ENCODE measurements at places on chromosomes 7 and 10.

GRCh38 chr10:110860576-110861241, 11.0 kb upstream of the PDCD4 start:
- DNase-seq = peak; percentile 62

DNA sequence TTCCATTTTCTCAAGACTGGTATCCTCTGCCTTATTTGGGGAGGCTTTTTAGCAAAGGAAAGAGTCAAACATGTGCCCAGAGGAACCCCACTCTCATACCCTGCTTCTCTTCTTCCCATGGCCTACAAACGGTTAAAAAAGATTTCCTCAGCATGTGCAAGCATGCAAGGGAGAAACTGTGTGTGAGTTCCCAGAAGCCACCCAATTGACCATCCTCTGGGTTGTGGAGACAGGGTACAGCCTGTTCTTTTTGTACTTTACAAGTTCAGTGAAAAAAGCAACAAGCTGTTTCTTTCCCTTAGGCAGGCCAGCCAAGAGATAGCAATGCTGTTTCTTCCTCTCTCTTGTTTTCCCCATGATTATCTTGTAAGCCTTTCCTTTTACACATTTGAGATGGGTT, 68.8 kb upstream of the MTPN start:
- DNase-seq = no peak

- DNase-seq = no peak
These were observed 369.4 kb upstream of the IGFBP3 start for GRCh38 chr7:46290374-46291049.

- no peak for DNase-seq
These were observed 70.4 kb upstream of the NFE2L3 start for GRCh38 chr7:26081638-26082037.

DNA sequence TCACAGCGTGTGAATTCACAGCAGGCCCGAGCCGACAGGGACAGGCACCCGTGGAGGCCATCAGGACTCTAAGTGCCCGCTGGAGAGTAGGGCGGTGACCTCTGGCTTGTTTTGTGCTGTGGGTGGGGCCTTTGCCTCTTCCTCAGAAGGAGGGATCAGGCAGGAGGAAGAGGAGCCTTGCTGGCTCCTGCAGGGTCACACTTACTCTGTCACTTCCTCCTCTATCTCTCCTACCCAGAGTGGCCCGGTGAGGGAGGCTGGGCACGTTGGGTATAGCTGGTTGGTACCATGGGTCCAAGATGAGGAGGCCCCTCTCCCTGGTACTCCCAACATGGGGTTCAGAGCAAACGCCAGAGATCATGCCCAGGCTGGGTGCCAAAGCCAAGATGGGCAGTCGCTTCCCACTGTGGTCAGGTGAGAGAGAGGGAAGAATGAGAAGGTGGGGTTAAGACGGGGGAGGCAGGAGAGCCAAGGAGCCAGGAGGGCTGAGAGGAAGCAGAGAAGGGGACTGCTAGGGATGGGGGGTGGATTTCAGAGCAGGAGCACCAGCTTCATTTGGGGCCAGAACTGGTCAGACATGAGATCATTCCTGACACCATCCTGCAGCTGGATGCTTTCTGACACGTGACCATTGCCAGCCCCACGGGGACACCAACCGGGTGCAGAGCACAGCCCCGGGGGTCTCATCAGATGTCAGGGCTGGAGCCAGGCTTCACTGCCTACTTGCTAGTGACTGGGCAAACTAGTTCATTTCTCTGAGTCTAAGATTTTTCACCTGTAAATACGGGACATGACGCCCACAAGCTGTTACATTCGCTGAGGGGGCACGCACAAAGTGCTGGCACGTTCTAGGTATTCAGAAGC, 54.8 kb upstream of the CACUL1 start:
- no peak for DNase-seq

DNA sequence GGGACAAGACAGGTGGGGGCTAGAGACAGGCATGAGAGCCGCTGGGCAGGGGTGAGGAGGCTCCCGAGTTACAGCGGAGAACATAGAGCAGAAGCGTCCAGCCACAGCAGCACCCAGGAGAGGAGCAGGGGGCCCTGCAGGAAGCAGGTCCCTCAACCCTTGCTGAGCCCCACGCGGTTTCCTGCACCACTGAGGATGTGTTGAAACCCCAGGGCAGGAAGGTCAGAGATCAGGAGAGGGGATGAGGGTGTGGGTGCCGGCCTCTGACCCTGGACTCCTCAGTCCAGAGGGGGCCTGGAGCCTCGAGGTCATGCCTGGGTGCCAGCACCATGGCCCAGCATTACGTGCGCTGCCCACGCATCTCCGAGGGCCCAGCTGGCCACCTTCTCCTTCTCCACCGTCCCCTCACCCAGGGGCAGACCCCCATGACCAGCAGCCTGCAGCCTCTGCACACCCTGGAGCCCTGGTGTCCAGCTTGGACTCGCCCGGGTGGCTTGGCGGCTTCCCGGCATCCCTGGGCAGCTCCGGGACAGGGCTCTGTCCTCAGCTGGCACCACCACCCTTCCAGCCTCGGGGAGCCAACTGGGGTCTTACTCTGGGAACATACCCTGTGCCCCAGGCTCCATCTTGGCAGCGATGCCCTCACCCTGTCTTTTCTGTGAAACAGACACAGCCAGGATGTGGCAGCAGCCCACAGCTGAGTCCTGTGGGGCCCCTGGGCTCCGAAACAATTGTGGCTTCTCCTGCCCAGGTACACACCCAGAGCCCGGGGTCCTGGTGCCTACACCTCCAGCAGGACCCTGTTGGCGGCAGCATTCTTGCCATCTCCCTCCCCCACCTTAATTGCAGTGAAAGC, 52.0 kb downstream of the STK32C start:
- peak; percentile 31 for DNase-seq

DNA sequence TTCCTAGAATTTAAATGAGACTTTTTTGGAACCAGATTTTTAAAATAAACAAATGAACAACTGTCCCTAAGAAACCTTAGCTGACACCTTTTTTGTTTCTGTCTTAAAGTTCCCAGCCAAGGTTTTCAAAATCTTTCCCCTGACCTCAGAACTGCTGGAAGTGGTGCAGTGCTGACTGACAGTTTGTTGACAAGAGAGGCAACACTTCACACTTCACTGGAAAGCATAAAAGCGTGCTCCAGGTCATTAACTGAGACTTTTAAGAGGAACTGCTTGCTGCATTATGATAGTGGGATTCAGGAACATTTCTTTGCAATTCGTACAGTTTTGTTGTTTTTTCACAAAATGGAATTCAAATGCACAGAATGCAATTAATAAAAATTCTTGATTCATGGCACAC, 36.2 kb downstream of the SYPL1 start:
- DNase-seq = no peak

DNA sequence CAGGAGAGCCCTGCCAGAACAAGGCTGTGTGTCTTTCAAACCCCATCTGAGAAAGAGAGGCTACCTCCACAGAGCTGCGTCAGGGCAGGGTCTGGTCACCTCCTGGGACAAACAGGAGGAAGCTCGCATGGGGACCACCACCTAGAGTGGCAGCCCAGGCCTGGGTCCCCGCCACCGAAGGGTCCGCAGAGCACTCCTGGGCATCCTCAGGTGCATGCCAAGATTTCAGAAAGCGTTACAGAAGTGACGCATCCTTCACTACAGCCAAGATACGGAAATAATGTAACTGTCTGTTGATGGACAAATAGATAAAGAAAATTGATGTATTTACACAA, 42.6 kb downstream of the GSDME start:
- DNase-seq = no peak

DNA sequence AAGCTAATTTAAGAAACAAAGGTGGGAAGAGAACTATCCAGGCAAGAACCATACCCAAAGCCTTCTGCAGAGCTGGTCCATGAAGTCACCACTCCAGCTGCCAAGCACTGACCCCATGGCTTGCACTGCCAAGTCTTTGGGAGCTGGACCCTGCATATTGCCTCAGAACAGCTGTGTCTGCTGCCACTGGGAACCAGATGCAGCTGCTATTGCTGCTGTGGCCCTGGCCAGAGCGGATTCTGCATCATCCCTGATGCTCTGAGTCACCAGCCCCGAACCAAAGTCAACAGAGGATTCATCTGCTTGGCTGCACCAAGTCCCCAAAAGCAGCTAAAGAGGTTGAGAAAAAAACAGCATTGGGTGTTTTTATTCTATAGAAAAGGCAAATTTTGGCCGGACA, 39.2 kb upstream of the GSAP start:
- DNase-seq = no peak

DNA sequence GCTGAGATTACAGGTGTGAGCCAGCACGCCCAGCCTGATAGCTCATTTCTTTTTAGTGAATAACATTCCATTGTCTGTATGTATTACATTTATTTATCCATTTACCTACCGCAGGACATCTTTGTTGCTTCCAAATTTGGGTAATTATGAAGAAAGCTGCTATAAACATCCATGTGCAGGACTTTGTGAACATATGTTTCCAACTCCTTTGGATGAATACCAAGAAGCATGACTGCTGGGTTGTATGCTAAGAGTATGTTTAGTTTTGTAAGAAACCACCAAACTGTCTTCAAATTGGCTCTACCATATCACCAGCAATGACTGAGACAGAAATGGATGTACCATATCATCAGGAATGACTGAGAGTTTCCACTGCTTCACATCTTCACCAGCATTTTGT, 200.2 kb upstream of the TMEM196 start:
- no peak for DNase-seq
